Stimulated activated CD4-positive, alpha-beta T cell treated with anti-CD3 and anti-CD28 coated beads, Interleukin-1b, Interleukin-23, amount 100 ng/mL, for 1 hour (primary cell): ENCODE measurements at places on chromosomes 12 and 14.

- DNase-seq, result no peak
Measured at GRCh38 chr12:26749781-26750180, 83.2 kb downstream of the ITPR2 start.

- no peak for DNase-seq
Measured at GRCh38 chr14:56247495-56248200, 129.4 kb downstream of the PELI2 start.

GRCh38 chr14:75428230-75429104 is 645 bp downstream of the JDP2 start:
- no peak for DNase-seq

- no peak for DNase-seq
Measured at GRCh38 chr12:98894412-98895085, 249.5 kb downstream of the APAF1 start.

DNA sequence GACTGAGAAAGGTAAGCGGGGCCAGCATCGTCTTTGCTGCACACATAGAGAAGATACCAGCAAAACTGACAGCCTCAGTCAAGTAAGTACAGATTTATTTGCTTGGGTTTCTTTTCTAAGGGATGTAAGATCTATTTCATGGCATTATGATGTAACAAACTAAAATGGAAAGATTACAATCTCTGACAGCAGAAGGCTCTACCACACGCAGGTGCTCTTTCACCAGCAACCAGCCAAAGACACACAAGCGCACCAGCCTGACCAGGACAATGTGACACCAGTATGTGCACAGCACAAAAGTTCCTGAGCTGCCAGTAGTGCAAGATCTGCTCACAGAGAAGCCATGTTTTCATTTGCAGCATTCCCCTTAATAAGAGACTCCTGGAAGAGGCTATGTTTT is 311.1 kb downstream of the MED13L start:
- DNase-seq, result no peak

GRCh38 chr12:34304546-34304945 is 282.2 kb downstream of the ALG10 start:
- DNase-seq, result no peak

DNA sequence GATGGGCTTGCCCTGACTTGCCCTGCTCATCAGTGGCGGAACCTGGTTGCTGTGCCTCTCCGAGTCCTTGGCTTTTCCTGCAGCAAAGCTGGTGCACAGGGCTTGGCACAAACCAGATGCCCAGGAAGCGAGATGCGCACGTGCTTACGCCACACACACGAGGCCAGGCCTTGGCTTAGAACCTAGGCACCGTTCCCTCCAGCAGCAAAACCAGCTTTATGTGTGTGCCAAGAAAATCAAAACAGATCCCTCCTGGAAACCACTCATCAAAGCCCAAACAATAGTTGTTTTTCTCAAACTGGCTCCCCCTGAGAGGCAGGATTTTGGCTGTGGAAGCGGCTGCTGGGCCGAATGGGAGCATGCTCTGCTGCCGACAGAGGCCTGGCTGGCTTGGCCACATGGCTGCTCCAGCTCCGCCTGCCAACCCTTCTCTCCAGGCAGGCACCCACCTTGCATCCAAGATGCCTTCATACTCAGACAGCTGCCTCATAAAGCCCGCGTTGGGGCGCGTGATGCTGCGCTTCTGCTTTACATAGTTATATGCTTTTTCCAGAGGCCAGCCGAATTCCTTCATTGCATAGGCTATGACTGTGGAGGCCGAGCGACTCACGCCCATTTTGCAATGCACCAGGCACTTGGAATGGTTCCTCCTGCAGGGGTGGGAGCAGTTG is 58.7 kb downstream of the SSH1 start:
- no peak for DNase-seq

DNA sequence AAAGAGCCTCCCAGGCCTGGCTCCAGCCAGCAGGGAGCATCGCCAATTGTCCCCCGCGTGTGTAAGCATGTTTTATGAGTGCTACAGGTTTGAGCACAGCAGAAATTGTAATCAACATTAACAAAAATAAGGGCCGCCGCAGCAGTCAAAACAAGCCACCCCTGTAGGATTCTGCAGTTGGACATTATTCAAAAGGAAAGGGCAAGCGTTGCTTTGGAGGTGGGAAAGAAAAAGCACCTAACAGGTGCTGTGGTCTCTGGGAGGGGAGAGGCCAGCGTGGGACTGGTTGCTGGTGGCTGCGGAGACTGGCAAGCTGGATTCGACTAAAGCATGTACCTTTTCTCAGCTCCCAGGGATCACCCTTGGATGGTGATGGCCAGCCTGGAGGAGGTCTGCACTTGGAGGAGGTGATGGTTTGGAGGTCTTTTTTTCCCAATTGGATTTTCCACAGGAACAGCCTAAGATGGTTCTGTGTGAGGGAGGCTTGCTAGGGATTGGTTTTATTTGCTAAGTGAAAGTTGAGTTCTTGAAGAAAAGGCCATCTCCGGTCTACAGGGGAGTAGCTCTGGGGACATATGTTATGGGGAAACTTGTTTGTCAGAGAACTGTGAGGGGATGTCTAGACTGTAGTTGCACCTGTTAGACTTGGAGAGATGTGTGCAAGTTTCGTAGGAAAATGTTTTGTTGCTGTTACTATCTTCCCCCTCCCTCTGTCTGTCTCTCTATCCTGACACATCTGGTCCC is 2.0 kb downstream of the DYRK2 start:
- no peak for DNase-seq

DNA sequence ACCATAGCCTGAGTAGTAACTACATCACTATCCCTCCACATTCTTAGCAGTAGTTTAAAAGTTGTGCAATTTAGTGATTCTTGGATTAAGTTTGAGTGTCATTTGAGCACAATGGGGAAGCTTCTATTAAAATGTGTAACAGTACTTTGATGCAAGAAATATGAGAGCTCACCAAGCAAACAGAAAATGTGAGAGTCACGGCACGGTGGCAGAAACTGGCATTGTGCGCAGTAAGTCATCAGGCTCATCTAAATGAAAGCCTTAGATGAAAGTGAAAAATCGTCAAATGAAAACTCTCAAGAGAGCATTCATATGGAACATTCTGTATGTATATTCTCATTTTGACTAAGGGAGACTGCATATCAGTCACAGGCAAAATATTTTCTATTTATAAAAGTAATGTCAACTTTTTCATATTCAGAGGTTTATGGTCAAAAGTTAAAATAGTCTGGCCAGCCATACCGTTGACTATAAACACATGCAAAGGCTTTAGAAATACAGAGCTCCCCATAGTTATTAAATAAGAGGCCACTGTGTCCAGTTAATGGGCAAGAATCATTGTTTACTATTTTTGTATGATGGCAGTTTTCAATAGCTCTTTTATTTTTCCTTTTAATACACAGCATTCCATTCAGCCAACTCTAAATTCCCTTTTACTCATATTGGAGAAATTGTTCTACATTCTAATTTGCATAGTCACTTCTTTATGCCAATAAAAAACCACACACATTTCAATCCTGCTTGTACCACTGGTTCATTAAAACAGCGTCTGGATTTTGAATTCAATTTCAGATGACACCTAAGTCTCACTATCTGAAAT is 167.9 kb downstream of the PRKD1 start:
- DNase-seq, result no peak

- DNase-seq, result no peak
Measured at GRCh38 chr12:75877763-75878621, 153.6 kb downstream of the PHLDA1 start.

GRCh38 chr12:101539148-101539547 is 55.6 kb upstream of the MYBPC1 start:
- DNase-seq, result no peak
